Regular cardiac myocyte (primary cell): ENCODE measurements at places on chromosomes 6 and 20. TPM values are rescaled to one million over a fixed set of nuclear protein-coding genes. Genes with fewer than 3 reads are reported as not detected.

The LRRC73 gene
- 0.19 and 0.56 TPM in 2 replicates for total RNA-seq

The TFAP2D gene
- total RNA-seq, result not detected in 2 replicates

The EEF1A2 gene
- total RNA-seq, result 0.38 and 5.4 TPM in 2 replicates

The TNFRSF21 gene
- total RNA-seq, result 9.4 and 15.8 TPM in 2 replicates
